T follicular helper cell (primary cell): ENCODE measurements at places on chromosomes 7 and 10.

DNA sequence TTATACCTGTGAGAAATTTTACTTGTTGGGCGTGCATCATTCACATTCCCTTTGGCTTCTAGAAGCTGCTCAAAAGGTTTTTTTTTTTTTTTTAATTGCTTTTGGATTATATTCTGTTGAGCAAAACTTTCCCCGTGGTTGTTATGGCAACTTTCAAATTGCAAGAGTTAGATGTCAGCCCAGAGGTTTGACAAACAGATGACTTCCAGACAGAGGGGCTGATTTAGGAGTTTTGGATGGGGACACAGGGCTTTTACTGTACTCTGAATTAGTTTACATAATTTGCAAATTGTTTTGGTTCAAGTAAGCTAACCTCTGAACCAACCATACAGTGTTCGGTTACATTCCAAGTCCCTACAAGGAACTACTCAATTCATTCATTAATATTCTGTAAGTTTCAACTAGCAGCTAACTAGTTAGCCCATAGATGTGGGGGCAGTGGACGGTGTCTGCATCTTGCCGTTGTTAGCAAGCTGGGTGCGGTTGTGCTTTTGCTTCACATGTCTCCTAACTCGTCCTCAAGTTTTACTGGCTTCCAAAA, 66.4 kb upstream of the JAZF1 start:
- no peak for DNase-seq

DNA sequence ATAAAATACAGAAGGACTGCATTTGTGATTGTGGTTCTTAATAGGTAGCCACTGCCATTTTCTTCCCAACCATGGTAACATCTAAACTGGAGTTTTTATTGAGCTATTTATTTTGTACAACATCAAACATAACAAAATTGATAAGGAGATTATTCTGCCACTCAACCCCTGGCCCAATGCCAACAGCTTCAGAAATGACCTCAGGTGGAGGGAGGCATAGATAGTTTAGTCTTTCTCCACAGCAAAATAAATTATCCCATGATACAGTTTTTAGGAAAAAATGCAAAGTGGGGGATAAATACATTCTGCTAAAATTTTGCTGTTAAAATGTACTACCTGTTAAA, 57.6 kb downstream of the LRRTM3 start:
- DNase-seq: no peak

DNA sequence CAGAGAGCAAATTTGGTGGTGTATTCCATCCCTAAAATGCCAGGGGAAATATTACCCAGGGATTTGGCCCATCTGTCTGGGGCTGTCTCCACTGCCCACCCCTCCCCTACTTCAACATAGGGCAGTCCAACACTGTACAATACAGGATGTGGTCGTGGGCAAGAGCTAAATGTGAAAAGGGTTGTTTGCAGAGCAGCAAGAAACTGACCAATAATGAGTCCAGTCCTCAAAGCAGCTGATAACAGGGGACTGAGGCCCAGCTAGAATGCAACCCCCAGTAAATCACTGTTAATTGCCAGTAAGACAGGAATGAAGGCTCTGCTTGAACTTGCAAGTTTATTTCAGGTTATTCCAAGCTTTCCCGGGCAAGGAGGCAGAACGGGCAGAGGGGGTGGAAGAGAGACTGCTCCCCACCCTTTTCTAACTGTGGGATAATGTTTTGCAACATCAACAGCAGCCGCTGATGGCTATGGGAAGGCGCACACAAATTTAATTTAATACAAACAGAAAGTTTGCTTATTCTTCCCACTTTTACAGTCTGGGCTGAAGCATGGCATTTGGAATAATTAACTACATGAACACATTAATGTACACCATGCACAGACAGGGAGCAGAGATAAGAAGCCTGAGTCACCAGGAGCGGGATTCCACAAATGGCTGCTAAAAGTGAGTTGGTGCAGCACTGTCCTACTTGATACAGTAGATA, 36.8 kb downstream of the AFAP1L2 start:
- no peak for DNase-seq

DNA sequence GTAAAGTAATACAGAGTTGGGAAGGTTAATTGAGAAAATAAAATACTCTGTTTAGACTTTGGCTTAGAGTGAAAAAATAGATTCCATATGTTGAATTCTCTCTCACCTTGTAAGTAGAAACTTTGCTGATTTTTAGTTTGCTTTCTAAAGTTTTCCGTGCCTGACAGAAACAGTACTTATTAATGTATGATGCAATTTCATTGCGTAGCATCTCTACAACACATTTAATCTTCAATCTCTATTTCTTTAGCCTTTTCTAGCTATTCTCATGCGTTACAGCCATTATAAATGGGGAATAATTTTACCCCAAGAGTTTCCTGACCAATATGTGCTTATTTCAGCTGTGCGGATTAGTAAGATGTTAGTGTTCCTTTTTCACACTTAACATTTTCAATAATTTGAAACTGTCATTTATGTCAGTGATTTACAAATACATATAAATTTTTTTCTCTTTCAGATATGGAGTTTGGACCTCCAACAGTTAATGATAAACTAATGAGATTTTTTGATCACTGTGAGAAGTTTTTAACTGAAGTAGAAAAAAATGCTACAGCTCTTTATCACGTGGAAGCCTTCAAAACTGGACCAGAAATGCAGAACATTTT, 3.3 kb downstream of the MINPP1 start:
- no peak for DNase-seq

DNA sequence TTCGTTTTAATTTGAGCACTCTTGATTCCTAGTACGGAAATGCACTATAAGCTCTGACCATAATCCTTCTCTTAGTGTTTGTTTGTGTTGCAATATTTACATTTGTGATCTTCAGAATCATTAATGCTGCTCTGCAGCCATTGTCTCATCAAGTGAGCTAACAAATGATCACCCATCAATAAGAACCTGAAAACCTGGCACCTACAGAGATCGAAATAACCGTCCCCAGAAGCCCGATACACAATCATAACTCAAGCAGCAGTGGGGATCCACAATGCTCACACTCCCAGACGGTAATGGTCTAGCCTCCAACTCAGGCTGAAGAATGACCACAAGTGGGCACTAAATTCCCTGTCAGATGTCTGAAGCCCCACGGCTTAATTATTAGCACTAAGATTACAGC, 156.0 kb upstream of the NFE2L3 start:
- DNase-seq: no peak

DNA sequence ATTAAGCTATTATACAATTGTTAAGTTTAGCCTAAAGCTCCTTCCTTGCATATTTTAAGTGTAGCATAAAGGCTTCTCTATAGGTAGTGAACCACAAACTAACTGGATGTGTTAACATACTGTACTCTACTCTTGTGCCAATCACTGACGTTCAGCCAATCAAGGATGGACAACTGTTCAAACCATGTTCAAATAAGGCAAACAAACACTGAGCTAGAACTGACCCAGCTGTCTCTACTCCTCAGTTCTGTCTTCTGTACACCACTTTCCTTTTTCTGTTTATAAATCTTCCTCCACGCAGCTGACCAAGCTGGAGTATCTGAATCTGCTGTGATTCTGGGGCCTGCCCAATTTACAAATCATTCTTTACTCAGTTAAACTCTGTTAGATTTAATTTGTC, 188.7 kb upstream of the MBL2 start:
- DNase-seq: no peak

DNA sequence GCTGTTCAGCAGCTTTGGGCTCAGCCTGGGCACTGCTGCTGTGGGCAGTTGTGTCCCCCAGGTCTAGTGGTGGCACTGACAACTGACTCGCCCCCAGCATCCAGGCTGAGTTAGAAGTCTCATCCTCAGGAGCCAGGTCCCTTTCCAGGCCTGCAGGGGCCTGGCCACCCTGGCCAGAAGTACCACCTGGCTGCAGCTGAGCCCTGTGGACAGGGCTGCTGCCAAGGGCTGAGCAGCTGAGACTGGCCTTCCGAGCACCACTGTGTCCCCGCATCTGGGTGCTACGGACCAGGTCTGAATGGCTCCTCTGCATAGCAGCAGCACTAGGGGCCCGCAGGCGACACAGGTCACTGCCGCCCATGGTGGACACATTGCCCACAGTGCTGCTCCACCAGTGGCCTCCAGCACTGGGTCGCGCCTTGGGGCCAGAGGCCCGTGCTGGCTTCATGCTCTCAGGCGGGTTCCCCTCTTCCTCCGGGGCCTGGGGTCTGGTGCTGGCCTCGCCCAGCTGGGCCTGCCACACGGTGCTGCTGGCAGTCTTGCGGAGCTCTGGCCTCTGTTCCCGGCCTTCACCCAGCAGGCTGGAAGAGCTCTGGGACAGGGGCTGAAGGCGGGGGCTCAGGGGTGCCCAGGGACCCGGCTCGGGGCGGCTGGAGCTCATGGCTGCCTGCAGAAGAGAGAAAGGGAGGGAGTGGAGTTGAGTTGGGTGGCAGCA, 6.2 kb downstream of the GPRIN2 start:
- no peak for DNase-seq

- DNase-seq: no peak
Measured at GRCh38 chr7:41872966-41873365, 170.1 kb upstream of the INHBA start.

- no peak for DNase-seq
Measured at GRCh38 chr10:13719425-13719824, 132.7 kb downstream of the PRPF18 start.

GRCh38 chr10:32388258-32389027, 41.5 kb upstream of the EPC1 start:
- no peak for DNase-seq

DNA sequence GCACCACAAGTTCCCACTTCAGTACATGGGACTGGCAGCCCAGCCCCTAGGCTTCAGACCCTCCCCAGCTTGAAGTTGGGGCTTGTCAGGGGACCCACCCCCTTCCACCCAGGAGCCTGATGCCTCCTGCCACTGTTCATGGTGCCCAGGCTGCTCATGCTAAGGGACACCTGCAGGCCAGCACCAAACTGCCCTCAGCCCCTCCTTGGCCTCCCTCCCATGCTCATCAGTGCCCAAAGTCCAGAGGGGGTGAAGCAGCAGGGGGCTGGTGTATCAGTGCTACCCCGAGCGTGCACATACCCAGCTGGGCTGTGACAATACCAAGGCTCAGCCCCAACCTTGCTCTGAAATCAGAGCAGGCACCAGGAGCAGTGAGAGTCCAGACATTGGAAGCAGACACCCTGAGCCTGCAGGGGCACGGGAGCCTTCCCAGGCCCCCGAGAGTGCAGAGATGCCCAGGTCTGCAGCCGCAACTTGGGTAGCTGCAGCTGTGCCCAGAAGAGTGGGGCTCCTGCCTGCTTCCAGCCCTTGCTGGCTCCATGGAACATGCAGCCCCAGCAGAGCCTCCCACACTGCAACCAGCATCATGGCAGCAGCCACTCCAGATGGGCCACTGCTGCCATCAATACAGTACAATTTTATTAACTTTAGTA, 79.0 kb downstream of the MTERF1 start:
- DNase-seq: no peak

DNA sequence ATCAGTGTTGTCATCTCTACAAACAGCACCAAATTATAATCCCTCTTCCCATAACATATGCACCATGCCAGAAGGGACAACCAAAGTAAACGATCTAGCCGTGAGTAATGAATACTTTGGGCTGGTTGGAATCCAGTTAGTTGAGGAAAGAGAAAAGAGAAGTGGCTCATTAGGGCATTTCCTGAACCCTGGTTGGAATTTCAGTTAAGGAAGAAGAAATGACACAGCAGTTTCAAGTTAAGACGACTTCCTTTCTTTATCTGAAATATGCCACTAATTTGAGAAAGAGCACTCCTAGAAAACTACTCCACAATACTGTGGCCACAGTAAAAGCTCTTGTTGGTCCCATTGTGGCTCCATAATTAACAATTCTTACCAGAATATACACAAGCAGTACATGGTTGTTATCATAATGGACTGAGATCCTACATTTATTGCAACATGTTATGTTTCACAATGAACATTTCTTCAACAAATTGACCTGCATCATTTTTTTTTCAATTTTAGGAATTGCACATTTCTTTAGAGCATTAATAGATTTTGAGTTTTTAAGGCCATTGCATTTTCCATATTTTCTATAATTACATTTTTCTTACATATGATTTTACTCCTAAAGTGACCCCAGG, at the start of gene TFEC:
Gene TFEC (minus strand): TSS at position 113 of the 626 bp plus-strand sequence. CDS start 46,322 bp downstream, outside the sequence.
- no peak for DNase-seq

DNA sequence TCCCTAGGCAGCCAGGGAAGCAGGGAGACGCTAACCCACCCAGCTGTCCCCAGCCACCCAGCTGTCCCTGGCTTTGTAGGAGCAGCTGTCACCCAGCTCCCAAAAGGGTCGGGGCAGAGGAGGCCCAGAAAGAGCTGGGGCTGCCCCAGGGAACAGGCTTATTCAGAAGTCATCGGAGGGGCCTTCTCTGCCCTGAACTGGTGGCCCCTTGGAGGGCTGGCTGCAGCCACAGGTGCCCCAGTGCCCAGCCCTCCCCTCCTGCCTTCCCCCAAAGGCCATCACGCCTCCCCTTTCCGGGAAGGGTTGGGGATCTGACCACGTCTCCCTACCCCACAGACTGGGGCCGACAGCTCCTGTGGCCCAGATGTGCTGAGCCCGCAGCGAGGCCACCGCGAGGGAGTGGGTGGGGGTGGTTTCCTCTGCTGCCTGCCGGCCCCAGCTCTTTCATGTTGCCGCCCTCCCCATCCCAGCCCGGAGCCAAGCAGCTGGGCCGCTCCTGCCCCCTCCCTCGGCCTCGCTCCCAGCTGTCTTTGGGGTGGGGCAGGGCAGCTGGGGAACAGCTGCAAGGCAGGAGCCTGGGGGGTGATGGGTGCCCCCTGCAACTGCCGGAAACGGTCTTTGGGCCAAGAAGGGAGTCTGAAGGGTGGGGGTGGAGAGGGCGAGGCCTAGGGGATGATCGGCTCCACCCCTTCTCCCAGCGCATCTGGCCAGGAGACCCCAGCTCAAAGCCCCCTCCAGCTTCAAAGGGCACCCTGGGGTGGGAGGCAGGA, 16.8 kb downstream of the TRIM8 start:
- peak; percentile 37 for DNase-seq

GRCh38 chr7:100119970-100120732, 717 bp downstream of the CNPY4 start:
- DNase-seq: peak; percentile 62

DNA sequence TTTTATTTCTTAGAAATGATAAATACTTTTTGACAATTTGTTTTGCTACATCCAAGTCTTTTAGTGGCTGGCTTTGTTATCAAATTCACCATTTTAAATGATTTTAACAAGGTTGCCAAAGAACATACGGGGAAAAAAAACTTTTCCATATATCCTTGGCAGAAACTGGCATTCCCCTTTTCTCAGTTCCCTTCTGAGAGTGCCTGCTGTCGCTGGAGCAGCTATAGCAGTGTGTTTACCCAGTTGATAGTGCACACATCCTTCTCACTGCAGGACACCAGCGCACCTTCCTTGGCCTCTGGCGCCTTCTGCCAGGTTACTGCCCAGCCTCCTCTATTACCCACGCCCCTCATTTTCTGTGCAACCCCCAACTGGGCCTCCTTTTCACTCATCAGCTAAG, 94.1 kb downstream of the ALOX5 start:
- no peak for DNase-seq

- no peak for DNase-seq
Measured at GRCh38 chr10:49348593-49348992, 47.3 kb downstream of the DRGX start.

- DNase-seq: no peak
Measured at GRCh38 chr7:6234384-6234783, 38.0 kb downstream of the CYTH3 start.

- DNase-seq: no peak
Measured at GRCh38 chr7:149476791-149477190, 15.9 kb upstream of the ZNF777 start.
